ENCODE measurements at places on chromosomes 3 and 15.

GRCh38 chr3:25463836-25464418 lies 35.9 kb downstream of the RARB start:
- DNase-seq = no peak

DNA sequence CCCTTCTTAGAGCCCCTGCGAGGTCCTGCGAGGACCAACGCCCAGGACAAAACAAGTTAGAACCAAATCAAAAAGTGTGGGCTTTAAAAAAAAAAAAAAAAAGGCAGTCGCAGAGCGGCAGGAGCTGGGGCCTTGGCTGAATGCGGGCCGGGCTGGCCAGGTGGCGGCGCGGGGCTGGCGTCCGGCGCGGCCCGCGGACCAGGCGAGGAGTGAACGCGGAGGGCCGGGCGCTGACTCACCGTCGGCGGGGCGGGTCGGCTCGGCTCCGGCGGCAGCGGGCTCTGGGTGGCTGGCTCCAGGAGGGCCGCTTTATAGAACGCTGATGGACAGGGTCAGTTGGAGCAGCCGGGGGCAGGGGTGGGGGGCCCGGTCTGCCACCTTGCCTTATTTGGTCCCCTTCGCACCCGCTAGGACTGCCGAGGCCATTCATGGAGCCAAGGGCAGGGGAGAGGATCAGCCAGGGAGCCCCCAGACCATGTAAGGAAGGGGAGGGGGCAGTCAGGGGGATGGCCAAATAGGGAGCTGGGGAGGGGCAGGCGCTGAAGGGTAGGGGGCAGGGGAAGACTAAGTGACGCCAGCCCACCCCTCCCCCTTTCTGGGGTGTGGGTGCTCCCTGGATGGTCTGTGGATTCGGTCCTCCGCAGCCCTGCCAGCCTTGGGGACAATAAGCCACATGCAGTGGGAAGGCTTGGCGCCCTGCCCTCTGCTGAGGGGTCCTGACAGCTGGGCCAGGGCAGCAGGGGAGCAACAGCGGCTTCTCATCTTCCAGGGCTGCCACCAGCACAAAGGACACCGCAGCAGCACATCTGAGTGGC lies at the start of gene ACTC1:
TSS of gene ACTC1 (minus strand) at position 283 of the 815 bp plus-strand sequence. CDS start 741 bp downstream, outside the sequence.
- no peak for DNase-seq

DNA sequence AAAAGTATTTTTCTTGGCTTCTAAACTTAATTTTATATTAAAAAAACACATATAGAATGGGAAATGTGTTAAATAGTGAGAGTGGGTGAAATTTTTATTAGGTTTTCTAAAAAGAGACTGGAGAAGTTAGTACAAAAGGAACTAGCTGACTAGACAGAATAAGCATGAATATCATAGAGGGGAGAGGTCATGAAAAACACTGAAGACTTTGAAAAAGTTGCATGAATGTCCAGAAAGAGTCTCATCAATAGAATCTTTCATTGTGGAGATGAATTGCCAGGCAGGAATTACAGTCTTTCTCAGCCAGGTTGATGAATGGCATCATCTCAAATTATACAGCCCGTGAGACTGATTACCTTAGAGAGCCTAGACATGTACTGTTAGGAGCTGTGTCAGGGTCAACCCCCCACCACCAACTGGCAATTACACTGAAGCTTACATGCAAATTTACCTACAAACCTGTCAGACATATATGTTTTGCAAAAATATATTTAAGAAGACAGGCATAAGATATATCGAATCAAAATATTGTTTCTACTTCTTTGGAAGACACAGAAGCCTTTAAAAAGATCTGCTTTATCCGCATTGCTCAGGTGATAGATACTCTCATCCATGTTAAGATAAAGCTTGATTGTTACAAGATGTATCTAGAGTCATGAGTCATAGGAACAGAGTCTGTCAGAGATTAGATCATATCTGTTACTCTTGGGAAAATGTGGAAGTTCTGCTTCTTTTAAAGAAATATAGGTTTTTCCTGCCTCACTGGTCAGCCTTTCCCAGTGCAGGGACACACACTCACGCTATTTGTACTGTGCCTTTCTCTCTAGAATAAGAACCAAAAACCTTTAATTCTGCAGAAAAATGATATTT lies 34.8 kb upstream of the PFN2 start:
- no peak for DNase-seq

DNA sequence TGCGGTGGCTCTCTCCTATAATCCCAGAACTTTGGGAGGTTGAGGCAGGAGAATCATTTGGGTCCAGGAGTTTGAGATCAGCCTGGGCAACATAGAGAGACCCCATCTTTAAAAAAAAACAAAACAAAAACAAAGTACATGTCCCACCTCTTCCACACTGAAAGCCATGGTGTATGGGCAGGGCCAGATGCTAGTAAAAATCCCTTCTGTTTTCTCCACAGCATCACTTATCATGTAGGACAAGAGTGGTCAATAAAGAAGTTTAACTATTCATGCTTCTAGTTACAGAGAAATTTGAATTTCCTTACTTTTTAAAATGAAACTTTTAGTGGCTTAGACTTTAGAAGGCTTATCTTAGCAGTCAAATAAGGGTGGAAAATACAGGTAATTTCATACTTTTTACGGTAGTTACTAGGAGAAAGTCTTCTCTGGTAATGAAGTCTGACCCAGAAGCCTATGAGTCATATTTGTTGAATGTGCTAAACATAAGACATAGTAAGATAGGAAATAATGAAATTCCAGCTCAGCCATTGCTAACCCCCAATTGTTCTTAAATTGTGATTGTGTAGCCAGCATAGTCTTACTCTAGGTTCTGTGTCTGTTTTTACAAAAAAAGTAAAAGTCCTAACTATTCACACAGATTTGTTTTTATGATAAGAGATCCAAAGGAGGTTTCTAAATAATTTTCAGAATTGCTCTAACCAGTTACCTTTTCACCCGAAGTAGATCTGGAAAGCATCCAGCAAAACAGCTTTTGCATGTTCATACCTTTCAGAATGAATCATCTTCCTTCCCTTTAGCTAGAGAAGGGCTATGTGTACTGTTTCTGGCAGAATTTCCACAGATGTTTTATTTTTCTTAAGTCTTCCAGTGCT lies 16.4 kb upstream of the ZNF609 start:
- DNase-seq = no peak

DNA sequence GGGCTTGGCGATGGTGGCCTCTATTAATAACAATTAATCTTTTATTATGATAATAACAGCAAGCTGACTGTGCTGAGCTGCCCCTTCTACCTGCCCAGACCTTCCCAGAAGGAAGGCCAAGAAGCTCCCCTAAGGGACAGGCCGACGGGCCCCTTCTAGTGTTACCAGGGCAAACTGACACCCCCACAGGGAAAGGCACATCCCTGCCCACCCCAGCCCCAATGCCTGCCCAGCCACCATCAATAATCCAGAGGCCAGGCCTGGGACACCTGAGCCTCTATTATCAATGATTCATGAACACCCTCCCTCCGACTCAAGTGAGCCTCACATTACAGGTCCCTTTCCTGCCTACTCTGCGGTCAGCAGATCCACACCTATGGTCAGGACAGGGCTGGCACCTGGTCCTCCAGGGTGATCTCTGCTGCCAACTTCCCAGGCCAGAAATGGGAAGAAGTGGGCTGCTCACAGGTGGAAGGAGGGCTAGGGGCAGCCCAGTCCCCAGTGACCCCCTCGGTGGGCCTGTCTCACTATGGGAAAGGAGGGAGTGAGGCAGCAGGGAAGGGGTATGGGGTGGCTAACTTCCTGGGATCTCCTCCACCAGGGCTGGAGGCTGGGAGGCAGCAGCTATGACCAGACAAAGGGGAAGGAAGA lies 1.8 kb downstream of the TWF2 start:
- no peak for DNase-seq

DNA sequence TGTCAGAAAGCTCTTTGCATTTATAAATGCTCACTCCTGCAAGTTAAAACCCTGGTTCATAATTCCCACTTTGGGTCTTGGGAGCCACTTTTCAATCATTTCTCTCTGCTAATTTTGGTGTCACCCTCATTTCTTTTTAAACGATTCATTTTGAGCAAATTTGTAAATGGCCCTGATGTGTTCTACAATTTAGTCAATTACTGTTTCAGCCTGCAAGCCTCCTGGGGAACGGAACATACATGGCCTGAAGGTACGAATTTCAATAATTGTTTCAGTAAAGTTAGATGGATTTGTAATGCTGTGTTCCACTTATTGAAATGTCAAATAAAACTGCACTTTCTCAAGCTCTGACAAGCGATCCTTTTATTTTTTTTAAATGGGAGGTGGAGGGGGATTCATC lies 43.2 kb downstream of the MAP2K5 start:
- DNase-seq = no peak

- peak; percentile 68 for DNase-seq
Observed at GRCh38 chr3:47163169-47164006, 525 bp downstream of the SETD2 start.

DNA sequence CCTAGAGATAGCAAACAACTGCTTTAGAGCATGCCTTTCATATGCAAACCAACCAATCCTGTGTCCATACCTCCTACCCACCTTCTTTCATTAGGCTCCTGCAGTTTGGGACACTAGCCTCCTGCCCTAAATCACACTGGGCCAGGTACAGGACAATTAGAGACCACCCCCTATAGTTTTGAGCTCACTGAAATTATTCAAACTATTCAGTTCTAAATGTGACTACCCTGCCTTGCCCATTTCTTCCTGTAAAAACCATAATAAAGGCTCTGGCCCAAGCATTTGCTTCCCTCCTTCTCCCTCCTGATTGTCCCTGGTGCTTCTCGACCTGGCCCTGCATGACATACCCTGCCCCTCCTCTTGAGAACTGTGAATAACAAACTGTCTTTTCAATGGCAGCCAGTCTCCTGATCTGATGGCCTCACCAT lies 31.4 kb upstream of the LRIG1 start:
- DNase-seq = no peak
